ENCODE measurements at places on chromosomes 11 and 22.
A peak's percentile ranks its signal among the peaks of the same experiment; 100 is the strongest.

- no peak for DNase-seq
These were observed 7.2 kb downstream of the APLP2 start for GRCh38 chr11:130076778-130077481.

DNA sequence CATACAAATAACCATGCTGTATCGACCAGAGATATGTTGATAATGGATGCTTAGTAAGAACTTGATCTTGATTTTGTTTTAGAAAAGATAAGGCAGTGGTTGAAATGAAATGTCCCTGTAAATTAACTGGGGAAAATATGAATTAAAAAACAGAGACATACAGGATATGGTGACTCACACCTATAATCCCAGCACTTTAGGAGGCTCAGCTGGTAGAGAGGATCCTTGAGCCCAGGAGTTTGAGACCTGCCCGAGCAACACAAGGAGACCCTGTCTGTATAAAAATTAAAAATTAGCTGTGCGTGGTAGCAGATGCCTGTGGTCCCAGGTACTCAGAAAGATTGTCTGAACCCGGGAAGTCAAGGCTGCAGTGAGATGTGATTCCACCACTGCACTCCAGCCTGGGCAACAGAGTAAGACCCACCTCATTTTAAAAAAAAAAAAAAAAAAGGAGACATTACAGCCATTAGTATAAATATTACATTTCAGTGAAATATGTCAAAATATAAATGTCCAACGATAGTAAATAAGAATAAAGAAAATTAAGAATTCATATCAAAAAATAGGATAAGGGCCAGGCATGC, 4.6 kb downstream of the PICALM start:
- DNase-seq: no peak

- DNase-seq: no peak
These were observed 38.5 kb downstream of the SHANK2 start for GRCh38 chr11:71213696-71214552.

- no peak for DNase-seq
These were observed 96.1 kb upstream of the CD44 start for GRCh38 chr11:35042913-35043312.

GRCh38 chr11:119015054-119015611, 3.0 kb downstream of the RPS25 start:
- no peak for DNase-seq

DNA sequence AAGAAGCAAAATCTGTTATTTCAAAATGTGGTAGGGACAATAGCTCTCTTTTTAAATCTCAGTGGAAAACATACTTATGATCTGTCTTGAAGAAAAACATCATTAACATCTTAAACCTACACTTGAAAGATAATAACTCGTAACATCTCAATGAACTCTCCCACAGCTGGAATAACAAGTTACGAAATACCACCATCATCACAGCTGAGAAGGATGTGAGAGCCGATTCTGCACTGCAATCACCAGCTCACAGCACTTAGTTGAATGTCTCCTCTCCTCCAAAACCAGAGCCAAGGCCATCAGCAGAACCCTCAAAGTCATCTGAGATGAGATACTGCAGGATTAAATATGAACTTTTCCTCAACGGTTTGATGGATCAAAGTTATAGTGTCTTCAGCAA, 124.3 kb downstream of the ARHGAP20 start:
- no peak for DNase-seq

- DNase-seq: no peak
These were observed 48.1 kb downstream of the DSCAML1 start for GRCh38 chr11:117748771-117749540.

- no peak for DNase-seq
These were observed 51.5 kb upstream of the FGF3 start for GRCh38 chr11:69870766-69871165.

GRCh38 chr11:10608584-10608983, 40.1 kb upstream of the LYVE1 start:
- DNase-seq: no peak

GRCh38 chr11:86761978-86762377, 38.4 kb upstream of the PRSS23 start:
- DNase-seq: no peak

DNA sequence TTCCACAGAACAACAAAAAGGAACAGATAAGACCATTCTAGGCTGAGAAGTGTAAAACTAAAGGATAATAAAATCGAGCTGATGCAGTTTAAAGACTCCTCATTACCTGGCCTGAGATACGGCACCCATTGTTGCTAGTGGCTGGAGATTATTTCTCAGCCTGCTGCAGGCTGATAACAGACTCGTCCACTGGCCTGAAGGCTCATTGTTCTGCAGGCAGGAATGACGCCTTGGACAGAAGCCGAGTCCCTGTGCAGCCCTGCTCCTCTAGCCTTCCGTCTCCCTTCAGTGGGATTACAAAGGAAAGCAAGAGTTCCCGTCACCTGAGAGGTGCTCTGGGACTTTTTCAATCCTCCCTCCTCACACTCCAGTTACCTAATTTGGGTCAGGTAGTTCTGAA, 1065.3 kb downstream of the OPCML start:
- DNase-seq: no peak

GRCh38 chr11:79039122-79039521, 401.7 kb downstream of the TENM4 start:
- no peak for DNase-seq

DNA sequence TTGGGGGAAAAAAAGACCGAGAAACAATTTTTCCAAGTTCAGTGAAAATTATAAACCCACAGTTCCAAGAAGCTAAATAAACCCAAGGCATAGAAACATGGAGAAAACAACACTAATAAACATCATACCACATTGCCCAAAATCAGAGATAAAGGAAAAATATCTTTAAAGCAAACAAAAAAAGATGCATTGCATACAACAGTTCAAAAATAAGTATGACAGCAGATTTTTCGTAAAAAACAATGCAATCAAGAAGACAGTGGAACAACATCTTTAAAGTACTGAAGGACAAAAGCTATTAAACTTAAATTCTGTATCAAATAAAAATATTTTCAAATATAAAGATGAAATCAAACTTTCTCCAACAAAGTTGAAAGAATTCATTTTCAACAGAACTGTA, 921.3 kb downstream of the METTL15 start:
- DNase-seq: no peak

DNA sequence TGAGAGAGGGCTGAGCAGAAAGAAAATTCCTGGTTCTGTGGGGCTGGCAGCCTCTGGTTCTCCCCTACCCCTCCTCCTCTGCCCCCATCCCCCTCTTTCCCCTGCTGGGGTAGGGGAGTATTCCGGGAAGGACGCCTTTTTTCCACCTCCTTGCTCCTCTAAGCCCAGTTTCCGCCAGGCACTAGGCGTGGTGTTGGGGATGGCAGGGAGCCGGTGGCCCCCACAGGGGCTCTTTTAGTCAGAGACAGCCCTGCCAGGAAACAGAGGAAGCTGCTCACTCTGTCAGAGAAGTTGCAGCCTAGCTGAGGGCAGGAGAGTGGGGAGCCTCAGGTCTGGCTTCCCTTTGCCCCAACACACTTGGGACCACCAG, 15.6 kb upstream of the ARHGEF17 start:
- DNase-seq: no peak

GRCh38 chr11:26193694-26194365, 138.1 kb upstream of the ANO3 start:
- no peak for DNase-seq

- no peak for DNase-seq
These were observed 20.7 kb downstream of the PLEKHA7 start for GRCh38 chr11:16993495-16993894.

DNA sequence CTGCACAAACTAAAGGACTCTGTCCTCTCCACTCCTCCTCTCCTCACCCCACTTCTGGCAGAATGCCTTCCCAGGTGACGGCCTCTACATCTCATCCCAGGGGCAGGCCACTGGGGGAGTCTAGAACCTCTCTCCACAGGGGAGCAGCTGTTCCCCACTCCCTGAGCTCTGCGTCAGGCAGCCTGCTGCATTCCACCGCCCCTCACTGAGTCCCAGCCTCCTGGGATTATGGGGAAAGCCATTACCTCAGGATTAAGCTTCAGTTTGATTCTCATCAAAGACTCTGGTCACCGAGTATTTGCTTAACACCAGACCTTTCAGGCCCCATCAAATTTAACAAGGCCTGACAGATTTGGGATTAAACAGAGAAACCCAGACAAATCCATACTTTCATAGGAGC, 405.9 kb downstream of the NXPE2 start:
- no peak for DNase-seq

- no peak for DNase-seq
These were observed 3.3 kb upstream of the TRABD start for GRCh38 chr22:50182176-50183081.

GRCh38 chr11:67368621-67369020, 4.8 kb downstream of the CLCF1 start:
- no peak for DNase-seq

DNA sequence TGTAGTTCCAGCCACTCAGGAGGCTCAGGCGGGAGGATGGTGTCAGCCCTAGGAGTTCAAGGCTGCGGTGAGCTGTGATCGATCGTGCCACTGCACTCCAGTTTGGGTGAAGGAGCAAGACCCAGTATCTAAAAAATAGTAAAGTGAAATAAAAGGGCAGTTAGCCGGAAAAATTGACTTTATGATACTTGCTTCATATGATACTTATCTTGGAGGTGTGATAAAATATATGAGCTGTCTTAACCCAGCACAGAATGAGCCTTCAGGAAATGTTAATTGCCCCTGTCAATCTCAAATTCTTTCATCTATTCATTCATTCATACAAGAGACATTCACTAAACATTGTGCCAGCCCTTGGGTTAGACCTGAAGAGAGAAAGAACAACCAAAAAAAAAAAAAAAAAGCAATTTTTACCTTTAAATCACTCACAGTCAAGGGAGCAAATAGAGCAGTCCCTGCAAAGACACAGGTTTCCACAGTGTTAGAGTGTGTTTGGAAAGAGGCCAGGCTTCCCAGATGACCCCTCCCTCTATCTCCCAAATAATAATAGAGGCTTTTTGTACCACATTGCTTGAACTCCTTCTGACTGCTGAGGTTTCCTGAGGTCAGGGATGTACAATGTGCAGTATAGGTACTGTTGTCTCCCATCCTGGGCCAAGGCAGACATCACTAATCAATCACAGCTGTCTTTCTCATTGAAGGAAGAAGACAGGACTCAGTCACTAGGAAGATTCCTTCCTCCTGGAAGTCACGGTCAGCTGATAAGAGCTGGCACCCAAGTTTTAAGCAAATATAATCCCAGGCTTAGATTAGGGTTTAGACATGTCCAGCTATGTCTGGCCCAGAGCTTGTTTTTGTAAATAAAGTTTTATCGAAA, 454.6 kb downstream of the MIAT start:
- no peak for DNase-seq

GRCh38 chr11:78350091-78350645, 67.5 kb downstream of the GAB2 start:
- peak; percentile 65 for DNase-seq

GRCh38 chr11:120712014-120712413, 200.5 kb downstream of the GRIK4 start:
- DNase-seq: no peak

GRCh38 chr11:106011481-106011880, 10.6 kb downstream of the MSANTD4 start:
- no peak for DNase-seq

GRCh38 chr22:19784384-19785175, 24.0 kb downstream of the TBX1 start:
- no peak for DNase-seq

DNA sequence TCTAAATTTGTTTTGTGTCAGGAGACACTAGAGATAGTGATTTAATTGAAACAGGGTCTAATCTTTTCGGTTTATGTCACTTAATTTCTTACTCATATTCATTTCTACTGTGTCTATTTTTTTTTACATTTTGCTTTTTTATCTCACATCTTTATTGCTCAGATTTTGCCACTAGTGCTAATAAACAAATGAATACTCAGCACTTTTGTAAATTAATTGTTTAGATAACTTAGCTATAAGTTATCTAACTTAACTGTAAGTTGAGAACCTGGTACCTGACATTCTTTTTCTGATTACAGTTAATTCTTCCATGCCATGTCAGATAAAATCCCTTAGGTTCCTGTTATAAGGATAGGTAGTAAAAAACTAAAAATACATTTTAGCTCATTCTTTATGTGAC, 22.1 kb upstream of the OR5M8 start:
- DNase-seq: no peak

DNA sequence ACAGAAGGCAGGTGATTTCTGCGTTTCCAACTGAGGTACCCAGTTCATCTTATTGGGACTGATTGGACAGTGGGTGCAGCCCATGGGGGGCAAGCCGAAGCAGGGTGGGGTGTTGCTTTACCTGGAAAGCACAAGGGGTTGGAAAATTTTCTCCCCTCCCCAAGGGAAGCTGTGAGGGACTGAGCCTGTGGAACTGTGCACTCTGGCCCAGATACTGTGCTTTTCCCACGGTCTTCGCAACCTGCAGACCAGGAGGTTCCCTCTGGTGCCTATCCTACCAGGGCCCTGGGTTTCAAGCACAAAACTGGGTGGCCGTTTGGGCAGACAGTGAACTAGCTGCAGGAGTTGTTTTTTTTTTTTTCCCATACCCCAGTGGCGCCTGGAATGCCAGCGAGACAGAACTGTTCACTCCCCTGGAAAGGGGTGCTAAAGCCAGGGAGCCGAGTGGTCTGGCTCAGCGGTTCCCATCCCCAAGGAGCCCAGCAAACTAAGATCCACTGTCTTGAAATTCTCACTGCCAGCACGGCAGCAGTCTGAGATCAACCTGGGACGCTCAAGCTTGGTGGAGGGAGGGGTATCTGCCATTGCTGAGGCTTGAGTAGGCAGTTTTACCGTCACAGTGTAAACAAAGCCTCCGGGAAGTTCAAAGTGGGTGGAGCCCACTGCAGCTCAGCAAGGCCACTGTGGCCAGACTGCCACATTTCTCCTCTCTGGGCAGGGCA, 97.2 kb downstream of the JRKL start:
- no peak for DNase-seq

DNA sequence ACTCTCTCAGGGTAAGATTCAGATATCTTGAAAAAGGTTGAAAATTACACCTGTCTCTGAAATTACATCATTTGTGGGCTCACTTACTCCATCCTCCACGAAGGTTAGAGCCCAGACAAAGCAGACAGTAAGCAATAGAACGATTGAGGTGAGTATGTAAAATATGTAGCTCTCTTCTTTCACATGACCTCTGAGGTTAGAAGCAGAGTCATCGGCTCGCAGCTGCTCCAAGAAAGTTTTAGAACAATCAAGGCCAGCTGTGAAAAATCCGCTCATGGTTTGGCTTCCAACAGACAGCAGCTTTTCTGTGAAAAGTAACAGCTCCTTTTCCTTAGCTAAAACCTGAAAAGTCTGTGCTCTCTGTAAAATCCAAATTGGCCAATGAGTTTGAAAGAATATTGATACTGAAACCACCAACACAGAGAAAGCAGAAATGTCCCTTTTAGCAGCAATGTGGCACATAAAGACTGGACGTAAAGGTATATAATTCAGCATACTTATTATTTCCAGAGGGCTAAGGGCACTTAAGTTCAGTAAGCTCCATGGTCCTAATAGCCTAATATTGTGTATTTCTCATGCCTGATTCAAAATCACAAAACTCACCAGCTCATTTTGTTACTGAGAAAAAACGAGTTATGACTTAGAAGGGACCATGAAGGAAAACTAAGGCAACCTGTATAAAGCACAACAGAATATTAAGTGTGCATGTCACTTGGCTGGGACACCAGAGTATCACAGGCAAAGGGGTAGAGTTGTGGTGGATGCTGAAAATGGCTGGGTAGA, 78.2 kb downstream of the FAM76B start:
- no peak for DNase-seq

All from GF-D8 (cell line).